CMK (cell line): ENCODE measurements at places on chromosomes 12 and 14.

DNA sequence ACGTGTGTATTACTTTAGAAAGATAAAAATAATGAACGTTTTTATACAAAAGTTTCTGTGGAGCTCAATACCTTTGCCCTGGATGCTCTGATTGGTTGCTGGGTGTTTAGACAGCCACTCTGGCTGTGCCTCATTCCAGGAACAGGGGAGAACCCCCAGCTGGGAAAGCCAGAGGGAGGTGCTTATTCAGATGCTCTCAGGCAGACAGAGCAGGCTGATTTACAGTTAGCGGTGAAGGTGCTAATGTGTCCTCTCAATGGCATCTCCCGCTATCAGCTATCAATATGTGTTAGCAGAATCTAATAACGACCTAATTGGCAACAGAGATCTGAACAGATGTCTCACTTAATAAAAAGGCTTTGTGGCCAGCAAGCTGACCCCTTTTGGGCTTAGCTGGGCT lies 402.3 kb downstream of the NUAK1 start:
- no peak for DNase-seq

GRCh38 chr12:67966560-67966959 lies 22.7 kb upstream of the IFNG-AS1 start:
- no peak for DNase-seq

DNA sequence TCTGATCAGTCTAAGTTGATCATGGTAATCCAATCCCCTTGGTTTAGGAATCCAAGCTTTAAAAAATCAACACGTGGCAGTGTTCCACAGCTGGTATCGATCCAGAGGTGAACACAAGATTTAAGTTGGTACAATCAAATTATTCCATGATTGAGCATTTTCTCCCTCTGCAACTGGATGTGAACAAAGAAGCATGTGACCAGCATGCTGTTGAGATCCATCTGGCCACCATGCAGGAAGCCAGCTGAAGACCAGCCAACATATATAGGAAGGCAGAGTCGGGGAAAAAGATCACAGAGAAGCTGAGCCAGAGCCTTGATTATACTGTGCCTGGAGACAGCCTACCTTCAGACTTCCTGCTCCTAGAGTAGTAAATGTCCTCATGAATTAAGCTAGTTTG lies 158.3 kb downstream of the SEC23A start:
- DNase-seq = no peak

GRCh38 chr12:92726850-92727249 lies 24.1 kb downstream of the PLEKHG7 start:
- no peak for DNase-seq

DNA sequence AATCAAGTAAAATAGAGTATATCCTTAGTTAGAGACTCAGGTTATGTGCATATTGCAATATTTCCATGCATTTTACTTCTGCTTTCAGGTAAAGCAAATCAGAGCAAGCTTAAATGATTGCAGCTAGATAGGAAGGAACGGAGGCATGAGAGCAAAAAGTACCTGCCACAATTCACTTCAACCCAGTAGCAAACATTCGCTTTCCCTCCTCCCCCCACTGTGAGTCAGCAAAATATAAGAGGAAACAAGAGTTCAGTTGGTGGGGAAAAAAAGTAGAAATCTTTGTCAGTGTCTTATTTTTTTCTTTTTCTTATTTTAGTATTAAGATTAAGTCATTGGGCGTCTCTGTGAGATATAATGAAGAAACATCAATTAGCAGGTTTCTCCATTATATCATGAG lies 475.4 kb downstream of the NPAS3 start:
- no peak for DNase-seq

DNA sequence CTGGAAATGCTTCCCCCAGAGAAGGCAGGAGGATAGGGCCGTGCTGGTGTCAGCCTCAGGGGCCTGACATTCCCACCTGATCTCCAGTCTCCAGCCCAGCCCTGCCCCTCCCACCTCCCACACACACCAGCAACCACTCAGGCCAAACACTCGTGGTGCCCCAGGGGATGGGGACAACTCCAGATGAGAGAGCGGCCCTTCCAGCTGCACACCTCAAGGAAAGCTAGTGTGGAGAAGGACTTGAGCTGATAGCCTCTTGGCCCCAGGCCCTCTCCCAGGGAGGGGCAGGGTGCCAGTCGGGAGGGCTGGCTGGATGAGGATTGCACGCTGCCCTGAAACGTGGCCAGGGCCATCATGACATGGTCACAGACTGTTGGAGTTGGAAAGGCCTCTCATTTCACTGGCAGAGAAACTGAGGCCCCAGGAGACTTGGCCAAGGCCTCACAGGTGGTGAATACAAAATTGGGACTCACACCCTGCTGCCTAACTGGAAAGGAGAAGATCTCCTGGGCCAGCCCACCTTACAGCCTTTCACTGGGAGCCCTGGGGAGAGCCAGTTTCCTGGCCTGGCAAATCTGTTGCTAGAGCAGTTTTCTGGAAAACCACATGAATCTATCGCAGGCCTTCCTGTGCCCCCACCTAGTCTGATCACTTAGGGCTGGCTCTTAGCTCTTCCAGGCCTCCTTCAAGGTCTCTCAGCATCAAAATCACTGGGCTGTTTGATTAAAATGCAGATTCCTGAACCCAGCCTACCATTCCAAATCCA lies 52.1 kb downstream of the IRF2BPL start:
- DNase-seq = no peak

DNA sequence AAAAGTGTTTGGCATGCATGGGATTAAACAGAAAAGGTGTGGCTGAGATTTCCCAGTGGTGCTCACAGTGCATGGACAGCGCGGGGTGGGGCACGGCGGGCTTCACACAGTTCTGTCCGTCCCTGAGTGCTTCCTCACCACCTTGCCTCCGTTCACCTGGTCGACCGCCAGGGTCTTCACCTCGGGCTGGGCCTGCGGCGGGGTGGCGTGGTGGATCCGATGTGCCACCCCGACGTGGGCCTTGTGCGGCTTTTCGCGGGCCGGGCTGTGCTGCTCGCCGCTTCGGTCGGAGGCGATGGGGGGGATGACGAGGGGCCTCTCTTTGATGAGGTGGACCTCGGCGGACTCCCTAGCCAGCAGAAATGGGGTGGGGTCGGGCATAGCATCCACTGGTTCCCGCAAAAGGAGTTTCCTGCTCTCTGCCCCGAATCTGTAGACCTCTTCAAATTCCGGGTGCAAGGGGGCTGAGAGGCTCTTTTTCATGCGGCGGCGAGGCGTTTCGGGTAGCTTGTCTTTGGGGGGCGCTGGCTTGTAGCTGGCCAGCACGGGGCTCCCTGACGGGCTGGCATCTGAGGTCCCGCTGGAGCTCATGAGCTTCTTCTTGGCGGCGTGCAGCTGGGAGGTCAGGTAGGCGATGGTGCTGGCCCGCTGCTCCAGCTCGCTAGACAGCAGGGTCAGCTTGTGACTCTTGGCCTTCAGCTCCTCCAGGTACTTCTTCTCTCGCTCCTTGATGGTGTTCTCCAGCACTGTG lies 35.5 kb downstream of the CCDC92 start:
- no peak for DNase-seq

DNA sequence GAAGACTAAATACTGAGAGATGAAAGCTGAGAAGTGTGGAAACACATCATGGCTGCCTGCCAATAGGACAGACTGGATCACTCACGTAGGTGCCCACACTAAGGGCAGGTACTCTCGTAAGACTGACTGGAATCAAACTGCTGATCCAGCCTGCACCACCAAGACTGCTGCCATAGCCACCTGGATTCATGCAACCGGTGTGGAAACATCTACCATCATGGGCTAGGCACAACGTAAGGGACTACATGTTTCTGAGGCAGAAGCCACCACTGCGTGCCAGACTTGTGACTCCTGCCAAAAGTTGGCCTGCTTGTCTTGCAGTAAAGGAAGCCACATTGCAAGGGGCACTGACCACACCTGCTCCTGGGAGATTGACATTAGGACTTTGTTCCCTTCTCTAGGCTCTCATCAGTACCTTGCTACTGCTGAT lies 3.8 kb downstream of the POMT2 start:
- no peak for DNase-seq

DNA sequence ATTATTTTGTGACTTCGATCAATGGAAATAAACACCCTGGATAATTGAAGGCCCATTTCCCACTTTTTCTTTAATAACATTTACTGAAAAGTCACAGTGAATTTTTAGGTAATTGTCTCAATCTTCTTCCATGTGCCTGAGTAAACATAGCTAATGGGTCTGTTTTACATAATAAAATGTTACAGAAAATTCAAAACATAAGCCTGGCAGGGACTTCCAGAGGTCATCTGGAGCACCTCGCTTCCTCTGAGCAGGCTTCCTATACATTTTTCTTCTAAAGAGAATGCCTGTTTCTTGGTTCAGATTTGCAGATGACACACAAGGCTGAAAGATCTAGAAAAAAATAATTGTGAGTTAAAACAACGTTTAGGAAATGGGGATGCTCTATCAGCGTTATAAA lies 183.8 kb upstream of the PDE3A start:
- DNase-seq = no peak

DNA sequence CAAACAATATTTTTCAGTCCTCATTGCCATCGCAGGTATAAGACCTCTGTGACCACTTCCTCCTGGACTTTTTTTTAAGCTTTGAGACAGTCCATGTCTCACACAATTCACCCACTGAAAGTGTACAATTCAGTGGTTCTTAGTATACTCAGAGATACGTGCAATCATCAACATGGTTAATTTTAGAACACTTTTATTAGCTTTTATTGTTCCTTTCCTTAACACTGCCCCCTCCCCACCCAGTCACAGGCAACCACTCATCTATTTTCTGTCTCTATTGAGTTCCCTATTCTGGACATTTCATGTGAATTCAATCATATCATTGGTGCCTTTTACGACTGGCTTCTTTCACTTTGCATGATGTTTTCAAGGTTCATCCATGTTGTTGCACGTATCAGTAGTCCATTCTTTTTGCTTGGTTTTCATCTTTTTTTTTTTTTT lies 16.2 kb downstream of the NCKAP5L start:
- DNase-seq = no peak

DNA sequence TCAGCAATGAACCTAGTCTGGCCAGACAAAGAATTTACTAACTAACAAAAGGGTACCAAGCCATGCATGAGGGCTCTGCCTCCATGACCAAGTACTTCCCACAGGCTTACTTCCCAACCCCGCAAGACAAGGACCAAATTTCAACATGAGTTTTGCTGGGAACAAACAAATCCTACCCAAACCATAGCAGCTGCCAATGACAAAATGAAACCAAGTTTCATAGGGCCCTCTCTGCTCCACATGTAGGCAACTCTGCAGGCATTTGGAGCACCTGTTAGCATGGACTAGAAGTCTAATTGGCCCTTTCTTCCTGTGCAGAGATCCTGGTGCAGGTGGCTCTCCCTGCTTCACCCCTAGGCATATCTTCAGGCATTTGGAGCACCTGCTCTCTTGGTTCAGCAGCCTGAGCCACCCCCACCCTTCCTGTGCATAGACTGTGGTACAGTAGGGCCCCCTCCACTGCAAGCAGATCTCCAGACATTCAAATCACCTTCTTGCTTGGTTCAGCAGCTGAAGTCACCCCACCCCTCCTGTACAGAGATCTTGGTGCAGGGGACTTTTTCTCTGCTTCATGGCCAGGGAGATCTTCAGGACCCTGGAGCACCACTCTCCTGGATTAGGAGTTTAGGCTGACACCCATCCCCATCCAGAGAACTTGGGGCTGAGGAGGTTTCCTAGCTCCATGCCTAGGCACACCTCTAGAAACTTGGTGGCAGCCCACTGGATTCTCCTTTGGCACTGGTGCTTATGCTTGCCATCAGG lies 308.7 kb downstream of the RPAP3 start:
- no peak for DNase-seq

- DNase-seq = no peak
Measured at GRCh38 chr12:66152732-66153131, 17.1 kb downstream of the TMBIM4 start.

DNA sequence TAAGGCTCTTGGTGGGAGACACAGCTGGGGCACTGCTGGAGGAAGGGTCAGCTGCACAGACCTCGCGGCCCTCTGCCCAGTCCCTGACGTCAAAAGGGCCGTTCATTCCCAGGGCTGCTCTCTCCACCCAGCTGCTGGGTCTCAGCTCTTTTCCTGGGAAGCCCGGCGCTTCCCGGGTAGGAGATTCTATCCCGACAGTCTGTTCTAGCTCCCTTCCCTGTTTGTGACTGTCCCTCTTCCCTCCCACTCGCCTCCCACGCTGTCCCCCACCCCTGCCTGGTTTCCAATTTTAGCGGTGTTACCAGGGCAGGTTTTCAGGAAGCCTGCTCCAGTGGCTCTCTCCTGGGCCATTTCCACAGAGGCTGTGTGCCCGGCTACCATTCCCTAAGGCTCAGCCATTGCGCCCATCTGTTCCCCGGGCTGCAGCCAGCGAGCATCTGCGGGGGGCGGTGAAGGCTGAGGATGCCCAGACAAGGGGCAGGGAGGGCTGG lies 186.6 kb downstream of the CACNA1C start:
- DNase-seq = no peak

DNA sequence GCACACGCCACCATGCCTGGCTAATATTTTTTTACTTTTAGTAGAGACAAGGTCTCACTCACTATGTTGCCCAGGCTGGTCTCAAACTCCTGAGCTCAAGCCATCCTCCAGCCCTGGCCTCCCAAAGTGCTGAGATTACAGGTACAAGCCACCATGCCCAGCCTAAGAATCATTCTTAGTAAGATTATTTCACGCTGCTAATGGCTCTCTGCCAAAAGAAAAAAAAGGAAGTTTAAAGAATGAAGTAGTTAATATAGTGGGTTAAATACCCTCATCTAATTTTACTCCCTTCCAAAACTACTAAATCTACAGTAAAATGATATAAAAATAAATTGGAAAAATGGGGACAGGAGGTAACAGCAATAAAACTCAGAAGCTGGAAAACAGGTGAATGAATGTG lies 2.6 kb downstream of the ETFRF1 start:
- DNase-seq = no peak

GRCh38 chr14:75650253-75651058 lies 10.2 kb downstream of the ERG28 start:
- DNase-seq = no peak

DNA sequence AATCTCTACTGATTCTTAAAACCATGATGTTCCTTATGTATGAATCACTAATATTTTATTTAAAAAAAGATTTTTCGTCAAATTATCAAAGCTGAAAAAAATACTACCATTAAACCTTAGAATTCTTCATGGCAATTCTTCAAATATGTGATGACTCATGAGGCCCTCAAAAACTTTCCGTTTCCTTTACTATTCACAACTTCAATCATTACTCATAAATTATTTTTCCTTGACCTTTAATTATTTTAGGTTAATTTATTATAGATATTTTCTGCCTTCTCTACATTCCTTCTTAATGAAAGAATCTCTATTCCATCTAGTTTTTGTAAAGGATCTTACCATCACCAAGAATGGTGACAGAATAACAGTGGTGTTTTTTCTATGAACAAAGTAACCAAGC lies 162.1 kb upstream of the SOX5 start:
- DNase-seq = no peak

DNA sequence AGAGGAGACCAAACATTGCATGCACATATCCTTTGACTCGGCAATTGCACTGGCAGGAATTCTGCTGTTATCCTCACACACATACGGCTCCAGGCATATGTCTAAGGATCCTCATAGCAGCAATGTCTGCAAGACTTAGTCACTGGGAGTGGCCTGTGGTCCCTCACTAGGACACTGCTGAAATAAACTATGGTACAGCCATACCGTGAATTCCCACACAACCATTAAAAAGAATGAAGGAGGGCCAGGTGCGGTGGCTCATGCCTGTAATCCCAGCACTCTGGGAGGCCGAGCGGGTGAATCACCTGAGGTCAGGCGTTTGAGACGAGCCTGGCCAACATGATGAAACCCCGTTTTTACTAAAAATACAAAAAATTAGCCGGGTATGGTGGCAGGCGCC lies 105.1 kb downstream of the ZFP36L1 start:
- no peak for DNase-seq
